T-helper 17 cell (primary cell): ENCODE measurements at places on chromosomes 3 and 15. TPM values are rescaled to one million over a fixed set of nuclear protein-coding genes. Genes with fewer than 3 reads are reported as not detected.

FSD2 gene
- total RNA-seq: not detected

NR1I2 gene
- total RNA-seq: 0.20 TPM

STRC gene
- 1.8 TPM for total RNA-seq

CASR gene
- total RNA-seq: 0.10 TPM

GRK7 gene
- total RNA-seq: 0.20 TPM

- peaks cover 12% of the 10 kb centered on the region for H3K4me1 ChIP-seq
- DNase-seq: no peak
- no peaks in the 10 kb centered on the region for H3K36me3 ChIP-seq
Observed at GRCh38 chr15:33242669-33243191, 48.2 kb upstream of the FMN1 start.

- peaks cover 30% of the 10 kb centered on the region for H3K4me1 ChIP-seq
- DNase-seq: no peak
Observed at GRCh38 chr3:127634653-127635052, 5.7 kb downstream of the PODXL2 start.

GRCh38 chr3:123656691-123657090 is 71.8 kb upstream of the HACD2 start:
- peaks cover 2% of the 10 kb centered on the region for H3K4me1 ChIP-seq
- H3K36me3 ChIP-seq: peaks cover 9% of the 10 kb centered on the region
- no peak overlapping the region for H3K4me3 ChIP-seq
- H3K27me3 ChIP-seq: peaks cover 24% of the 10 kb centered on the region
- H3K27ac ChIP-seq: no peak overlapping the region

- H3K27me3 ChIP-seq: peaks cover 38% of the 10 kb centered on the region
- H3K36me3 ChIP-seq: peaks cover 4% of the 10 kb centered on the region
- H3K4me1 ChIP-seq: no peaks in the 10 kb centered on the region
Observed at GRCh38 chr3:38840987-38841386, 25.0 kb upstream of the SCN10A start.

DNA sequence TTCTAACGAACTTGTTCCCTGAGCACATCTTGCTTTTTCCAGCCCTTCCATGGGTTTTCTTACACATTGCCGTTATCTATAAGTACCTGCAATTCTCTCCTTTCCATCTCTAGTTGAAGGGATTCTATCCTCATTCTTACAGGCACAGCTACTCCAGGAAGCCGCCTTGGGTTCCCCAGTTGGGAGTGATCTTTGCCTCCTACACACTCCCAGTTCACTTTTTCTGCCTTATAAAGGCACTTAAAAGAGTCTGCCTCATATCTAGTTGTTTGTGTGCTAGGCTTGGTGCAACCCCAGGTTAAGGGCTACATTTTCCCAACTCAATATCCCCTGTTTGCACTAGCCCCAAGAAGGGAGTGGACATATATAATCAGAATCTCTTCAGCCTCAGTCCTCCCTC is 44.0 kb upstream of the IREB2 start:
- peaks cover 4% of the 10 kb centered on the region for H3K4me1 ChIP-seq
- H3K4me3 ChIP-seq: no peak overlapping the region
- H3K27ac ChIP-seq: peak overlapping the region; percentile 37
- no peak for DNase-seq

DNA sequence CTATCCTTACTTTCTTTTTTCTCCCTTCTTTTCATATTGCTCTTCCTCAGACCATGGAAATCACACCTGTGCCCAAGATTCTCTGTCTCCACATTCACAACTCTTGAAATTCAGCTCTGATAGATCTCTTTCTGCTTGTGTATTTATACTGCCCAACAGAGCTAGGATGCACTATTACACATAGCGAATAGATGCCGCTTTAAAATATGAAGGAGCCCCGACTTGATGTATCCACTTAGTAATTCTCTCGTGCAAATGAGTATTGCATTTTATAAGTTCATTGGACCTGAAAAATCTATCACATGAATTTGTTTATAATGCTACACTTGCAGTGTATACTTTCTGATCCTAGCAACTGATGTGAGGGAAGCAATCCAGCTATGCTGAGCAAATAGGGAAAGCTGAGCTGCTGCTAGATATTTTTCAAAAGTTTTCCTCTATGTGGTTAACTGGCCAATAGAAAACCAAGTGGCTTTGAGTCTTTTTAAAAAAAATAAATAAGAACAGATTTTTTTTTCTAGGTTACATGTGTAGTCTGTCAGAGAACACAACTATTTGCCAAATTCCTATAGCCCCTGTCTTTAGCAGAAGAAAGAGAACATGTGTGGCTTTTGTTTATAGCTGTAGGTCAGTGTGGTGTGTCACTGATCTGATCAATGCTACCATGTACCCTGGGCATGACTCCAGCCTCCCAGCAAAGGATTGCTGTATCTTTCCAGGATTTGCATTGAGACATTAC is 64.3 kb upstream of the LEKR1 start:
- H3K4me3 ChIP-seq: no peak overlapping the region
- no peak overlapping the region for H3K27ac ChIP-seq
- no peak for DNase-seq
- H3K27me3 ChIP-seq: no peaks in the 10 kb centered on the region
- H3K4me1 ChIP-seq: no peaks in the 10 kb centered on the region

- H3K36me3 ChIP-seq: no peaks in the 10 kb centered on the region
- no peak for DNase-seq
- H3K27ac ChIP-seq: no peak overlapping the region
Observed at GRCh38 chr3:79497447-79498111, 270.2 kb downstream of the ROBO1 start.

DNA sequence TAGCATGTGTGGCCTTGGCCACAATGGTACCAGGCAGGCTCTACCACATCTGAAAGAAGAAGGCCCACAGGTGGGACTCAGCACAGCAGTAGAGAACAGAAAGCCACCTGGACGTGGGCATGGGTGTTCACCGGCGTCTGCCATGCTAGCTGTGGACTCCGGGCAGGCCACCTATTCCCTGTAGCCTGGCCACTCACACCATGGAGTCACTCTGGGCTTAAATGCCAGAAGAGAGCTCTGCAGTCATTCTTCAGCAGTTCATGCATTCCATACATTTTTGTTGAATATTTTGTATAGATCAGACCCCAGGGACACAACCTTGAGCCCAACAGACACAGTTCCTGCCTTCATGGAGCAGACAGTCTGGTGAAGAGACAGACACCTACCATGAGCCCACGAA is 138.6 kb downstream of the SRGAP3 start:
- H3K4me3 ChIP-seq: no peak overlapping the region
- peaks cover 22% of the 10 kb centered on the region for H3K27me3 ChIP-seq
- H3K36me3 ChIP-seq: no peaks in the 10 kb centered on the region

DNA sequence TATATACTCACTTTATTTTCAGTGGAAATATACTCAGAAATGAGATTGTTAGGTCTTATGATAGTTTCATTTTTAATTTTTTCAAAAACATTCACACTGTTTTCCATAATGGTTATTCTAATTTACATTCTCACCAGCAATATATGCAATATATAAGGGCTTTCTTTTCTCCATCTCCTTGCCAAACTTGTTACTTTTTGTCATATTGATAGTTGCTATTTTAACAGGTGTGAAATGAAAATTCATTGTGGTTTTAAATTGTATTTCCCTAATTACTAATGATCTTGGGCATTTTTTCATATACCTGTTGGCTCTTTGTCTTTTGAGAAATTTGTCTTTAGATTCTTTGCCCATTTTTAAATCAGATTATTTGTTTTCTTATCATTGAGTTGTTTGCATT is 325.2 kb downstream of the DIPK2A start:
- no peaks in the 10 kb centered on the region for H3K36me3 ChIP-seq
- no peaks in the 10 kb centered on the region for H3K27me3 ChIP-seq
- no peak for DNase-seq
- peaks cover 2% of the 10 kb centered on the region for H3K4me1 ChIP-seq

GRCh38 chr3:58333206-58334012 is 717 bp downstream of the PXK start:
- H3K4me3 ChIP-seq: peak overlapping the region; percentile 98
- peaks cover 25% of the 10 kb centered on the region for H3K4me1 ChIP-seq
- no peak for DNase-seq
- no peaks in the 10 kb centered on the region for H3K27me3 ChIP-seq
- H3K27ac ChIP-seq: peak overlapping the region; percentile 85
- no peaks in the 10 kb centered on the region for H3K36me3 ChIP-seq

DNA sequence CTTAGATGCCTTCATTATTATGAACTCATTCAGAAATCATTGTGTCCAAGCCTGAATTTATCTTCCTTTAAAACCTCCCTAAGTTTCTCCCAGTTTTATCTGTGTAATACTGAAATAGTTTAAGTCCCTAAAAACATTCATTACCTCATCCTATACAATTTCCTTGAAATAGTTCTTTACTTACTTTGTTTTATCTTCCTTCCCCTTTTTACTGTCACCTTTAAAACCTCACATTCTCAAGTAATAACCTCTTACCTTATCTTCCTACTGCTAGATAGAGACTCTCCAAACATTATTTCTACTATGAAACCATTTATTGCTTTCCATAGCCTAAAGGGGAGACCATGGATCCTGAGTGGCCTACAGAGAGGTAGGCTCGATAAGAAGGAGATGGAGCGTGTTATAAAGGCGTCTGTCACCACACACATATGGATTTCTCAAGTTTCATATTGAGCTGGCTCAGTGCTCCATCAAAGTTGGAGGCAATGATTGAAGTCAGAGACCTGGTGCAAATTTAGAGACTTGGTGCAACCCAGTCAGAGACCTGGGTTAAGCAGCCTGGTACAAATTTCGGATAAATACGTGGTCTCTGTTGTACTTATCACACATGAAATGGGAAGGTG is 140.4 kb downstream of the NFKBIZ start:
- H3K27me3 ChIP-seq: no peaks in the 10 kb centered on the region
- no peak for DNase-seq
- H3K27ac ChIP-seq: no peak overlapping the region
- H3K36me3 ChIP-seq: peaks cover 5% of the 10 kb centered on the region
- H3K4me1 ChIP-seq: peaks cover 6% of the 10 kb centered on the region

DNA sequence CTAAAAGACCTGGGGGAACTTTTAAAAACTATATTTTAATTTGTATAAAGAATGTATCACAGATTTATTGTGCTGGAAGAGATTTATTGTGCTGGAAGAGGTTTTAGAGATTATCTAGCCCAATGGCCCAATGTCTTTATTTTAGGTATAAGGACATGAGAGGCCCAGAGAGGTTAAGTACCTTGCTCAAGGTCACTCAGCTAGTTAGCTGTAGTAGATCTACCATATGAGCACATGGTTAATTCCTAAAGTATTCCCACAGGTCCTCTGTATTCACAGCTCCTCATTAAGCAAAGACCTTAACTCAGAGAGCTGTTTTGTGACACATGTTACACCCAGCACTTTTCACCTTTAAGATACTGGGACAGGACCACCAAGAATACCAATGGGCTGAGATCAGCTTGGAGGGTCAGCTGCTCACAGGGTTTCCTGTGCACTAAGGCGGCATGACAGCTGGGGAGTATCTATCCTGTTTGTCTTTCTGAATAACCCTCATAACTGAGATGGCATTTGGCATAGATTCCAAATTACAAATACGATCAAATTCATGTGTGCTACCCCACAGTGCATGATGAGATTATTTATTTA is 143.1 kb upstream of the TBL1XR1 start:
- no peak for DNase-seq
- peaks cover 12% of the 10 kb centered on the region for H3K4me1 ChIP-seq
- H3K4me3 ChIP-seq: no peak overlapping the region

DNA sequence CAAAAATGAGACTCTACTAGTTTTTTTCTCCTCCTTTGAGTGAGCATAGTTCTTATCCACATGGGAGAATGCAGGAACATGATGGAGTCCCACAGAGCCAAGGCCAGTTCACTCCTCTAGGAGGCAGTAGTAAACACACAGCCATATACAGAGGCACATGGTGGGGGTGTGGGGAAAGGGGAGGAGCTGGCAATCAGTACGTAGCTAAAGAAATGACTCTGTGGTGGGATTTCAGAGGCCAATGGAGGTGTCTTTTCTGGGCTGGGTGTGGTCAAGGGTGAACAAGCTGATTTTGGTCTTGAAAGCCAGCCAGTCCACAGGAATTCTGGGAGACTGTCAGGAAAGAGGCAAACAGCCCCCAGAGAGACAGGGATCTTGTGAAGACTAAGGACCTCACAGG is 6.6 kb upstream of the RAB11A start:
- H3K36me3 ChIP-seq: no peaks in the 10 kb centered on the region
- no peak overlapping the region for H3K27ac ChIP-seq
- H3K4me1 ChIP-seq: peaks cover 7% of the 10 kb centered on the region
- H3K4me3 ChIP-seq: no peak overlapping the region
- H3K27me3 ChIP-seq: no peaks in the 10 kb centered on the region

GRCh38 chr3:117565777-117566176 is 856.2 kb downstream of the TUSC7 start:
- no peaks in the 10 kb centered on the region for H3K27me3 ChIP-seq
- H3K4me3 ChIP-seq: no peak overlapping the region

DNA sequence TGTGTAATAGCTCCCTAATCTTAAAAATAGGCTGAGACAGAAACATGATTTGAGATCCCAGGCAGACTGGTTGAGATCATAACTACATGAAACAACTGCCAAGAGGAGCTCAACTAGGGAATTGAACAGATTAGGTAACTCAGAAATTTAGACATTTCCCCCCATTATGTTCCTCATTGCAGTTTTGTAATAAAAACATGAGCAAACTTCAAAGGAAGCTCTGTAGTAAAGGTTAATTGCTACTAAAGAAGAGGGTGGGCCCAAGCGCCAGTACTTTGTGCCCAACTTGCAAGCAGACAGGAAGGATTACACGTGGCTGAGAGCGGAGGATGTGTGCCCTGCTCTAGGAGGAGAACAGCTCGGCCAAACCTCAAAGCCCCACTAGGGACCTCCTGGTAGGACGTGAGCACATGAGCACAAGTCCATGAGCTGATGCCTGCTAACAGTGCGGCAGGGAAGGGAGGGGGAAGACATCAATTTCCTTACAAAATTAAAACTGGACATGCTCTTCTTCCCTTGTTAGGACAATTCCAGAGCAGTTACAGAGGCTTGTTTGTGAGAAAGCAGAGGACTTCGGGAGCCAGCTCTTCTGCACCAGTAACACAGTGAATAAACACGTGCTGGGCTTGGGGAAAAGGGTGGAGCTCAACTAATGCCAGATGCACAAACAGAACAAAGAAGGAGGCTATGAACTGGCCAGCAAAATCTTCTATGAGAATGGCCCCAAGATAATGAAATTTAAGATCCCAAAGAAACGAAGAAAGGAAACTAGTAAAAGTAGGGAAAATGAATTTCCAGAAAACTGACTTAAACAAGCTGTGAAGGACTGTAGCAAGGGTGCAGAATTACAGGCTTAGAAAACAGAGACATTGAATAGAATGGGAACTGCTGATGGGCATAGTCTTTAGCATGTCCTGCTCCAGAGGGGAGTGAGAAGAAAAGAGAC is 275.5 kb downstream of the MECOM start:
- H3K27me3 ChIP-seq: peaks cover 16% of the 10 kb centered on the region
- H3K4me3 ChIP-seq: no peak overlapping the region
- H3K4me1 ChIP-seq: no peaks in the 10 kb centered on the region
- no peak overlapping the region for H3K27ac ChIP-seq

DNA sequence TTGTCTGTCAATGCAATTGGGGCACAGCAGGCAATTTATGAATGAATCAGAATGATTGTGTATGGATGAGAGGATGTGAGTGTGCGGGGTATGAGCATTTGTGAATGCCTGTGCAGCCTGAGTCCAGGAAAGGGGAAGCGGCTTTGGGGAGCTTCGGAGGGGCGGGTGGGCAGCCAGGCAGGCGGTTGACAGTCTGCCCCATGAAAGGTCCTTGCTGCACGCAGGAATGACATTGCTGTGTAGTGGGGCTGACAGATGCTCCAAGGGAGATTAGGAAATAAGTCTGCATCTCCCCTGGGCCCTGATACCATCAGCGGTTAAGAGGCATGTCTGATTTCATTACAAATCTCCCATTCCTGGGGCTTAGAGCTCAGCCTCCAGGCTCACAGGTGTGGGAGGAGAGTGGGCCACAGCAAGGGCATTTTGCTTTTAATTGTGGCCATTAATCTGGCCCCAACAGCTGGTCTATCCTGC is 26.4 kb upstream of the TSPAN3 start:
- no peak overlapping the region for H3K4me3 ChIP-seq
- peaks cover 7% of the 10 kb centered on the region for H3K4me1 ChIP-seq
- no peaks in the 10 kb centered on the region for H3K36me3 ChIP-seq
